ENCODE measurements at places on chromosomes 2 and 18. TPM values are rescaled to one million over a fixed set of nuclear protein-coding genes. Genes with fewer than 3 reads are reported as not detected.

The AKAIN1 gene
- total RNA-seq = not detected

The NGEF gene
- total RNA-seq = 1.2 TPM

The CYP1B1 gene
- 12.2 TPM for total RNA-seq

The REG3G gene
- total RNA-seq = not detected

The SP140 gene
- total RNA-seq = 241 TPM

DNA sequence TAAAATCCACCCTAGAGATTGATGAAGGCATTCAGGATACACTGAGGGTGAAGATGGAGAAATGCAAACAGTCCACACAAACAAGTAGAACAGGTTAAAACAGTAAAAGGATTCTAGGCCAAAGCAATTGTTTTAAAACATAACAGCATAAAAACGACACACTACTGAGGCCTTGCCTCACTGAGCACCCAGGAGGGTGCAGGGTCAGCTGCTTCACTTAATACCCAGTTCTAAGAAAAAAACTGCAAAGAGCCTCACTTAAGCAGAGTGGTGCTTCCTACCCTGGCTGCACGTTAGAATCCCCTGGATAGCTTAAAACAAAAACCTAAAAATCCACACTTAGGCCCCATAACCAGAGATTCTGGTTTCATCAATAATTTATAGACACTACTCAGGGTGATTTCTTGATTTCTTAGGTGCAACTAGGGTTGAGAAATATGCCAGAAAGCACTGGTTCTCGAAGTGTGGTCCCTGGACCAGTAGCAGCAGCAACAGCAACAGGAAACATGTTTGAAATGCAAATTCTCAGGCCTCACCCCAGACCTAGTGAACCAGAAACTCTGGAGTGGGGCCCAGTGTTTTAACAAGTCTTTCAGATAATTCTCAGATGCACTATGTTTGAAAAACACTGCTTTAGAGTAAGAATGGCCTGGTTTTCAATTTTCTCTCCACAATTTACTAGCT is 279.1 kb downstream of the ZEB2 start:
- DNase-seq = no peak

GRCh38 chr2:193276069-193276468 is 1081.3 kb upstream of the TMEFF2 start:
- no peak for DNase-seq

- DNase-seq = no peak
Measured at GRCh38 chr2:41963661-41964525, 83.9 kb upstream of the PKDCC start.

GRCh38 chr2:169495310-169495928 is 14.1 kb upstream of the KLHL41 start:
- no peak for DNase-seq

GRCh38 chr18:51235009-51235789 is 37.7 kb upstream of the MEX3C start:
- DNase-seq = peak; percentile 65

GRCh38 chr2:232581725-232582124 is 31.2 kb downstream of the EIF4E2 start:
- no peak for DNase-seq

GRCh38 chr2:88608184-88608583 is 19.1 kb downstream of the EIF2AK3 start:
- DNase-seq = no peak

- peak; percentile 93 for DNase-seq
Measured at GRCh38 chr2:233443511-233444183, 89.4 kb downstream of the DGKD start.

GRCh38 chr2:144967961-144968360 is 448.0 kb upstream of the ZEB2 start:
- DNase-seq = no peak

DNA sequence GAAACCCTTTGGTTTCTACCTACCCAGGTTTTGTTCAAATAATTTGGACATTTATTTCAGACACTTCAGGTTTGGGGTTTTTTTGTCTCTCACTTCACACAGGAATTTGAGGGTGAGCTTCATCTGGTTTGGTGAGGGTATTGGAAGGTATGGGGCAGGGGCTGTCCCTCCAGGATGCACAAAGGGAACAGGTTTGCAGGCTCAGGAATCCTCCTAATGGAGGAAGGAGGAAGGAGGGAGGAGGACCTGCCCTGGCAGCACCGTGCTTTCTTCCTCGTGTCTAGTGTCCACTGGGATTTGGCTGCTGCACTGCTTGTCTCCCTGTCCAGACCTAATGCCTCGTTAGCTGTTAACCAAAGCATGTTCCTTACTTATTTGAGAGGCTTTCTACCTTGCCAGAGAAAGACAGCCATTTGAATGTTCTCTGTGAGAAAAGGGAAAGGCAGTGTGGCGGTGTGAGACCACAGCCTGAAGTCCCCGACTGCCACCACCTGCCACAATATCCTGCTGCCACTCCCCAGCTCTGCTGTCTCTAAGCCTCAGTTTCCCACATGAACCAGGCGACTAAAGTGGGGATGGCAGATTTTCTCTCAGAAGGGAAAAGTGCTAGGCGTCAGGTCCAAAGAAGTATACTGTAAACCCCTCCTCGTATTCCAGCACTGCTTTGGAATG is 2.2 kb upstream of the SLC4A5 start:
- DNase-seq = no peak

DNA sequence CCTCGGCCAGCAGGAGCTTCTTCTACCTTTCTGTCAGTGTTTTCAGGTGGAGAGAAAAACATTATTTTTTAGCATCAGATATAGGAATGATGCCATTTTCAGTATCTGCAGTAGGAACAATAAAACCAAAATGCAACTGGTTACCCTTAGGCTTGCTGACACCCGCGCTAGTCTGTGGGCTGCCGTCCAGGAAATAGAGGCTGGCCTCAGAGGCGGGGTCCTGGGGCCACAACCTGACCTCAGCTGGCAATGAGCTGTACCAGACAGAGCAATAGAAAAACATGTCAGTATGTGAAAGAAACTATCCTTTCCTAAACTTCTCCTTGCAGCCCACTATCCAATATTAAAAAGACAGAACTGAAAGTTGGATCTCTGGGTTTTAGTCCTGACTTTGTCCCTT is 4.6 kb upstream of the ST6GAL2 start:
- DNase-seq = no peak

Data from activated CD4-positive, alpha-beta T cell treated with anti-CD3 and anti-CD28 coated beads, Interleukin-2, amount 10 ng/mL, durations not matched to agents 24 days and 14 days (primary cell).